ENCODE measurements at places on chromosomes 6 and 20. TPM values are rescaled to one million over a fixed set of nuclear protein-coding genes. Genes with fewer than 3 reads are reported as not detected.

DNA sequence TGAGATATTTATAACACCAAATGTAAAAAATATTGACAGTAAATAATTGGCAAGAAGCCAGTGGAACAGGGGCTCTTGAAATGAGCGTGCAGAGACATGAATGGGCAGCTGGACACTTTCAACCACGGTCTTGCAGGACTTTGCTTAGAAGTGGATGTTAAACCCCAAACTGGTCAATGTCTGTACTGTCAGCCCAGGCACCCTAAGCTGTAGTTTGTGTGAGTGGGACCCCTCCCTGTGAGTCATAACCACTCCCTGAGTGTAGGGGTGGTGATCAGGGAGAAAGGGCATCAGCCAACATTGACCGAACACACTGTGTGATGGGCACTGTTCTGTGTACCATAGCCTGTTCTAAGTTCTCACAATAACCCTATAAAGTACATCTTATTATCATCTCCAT lies 108.6 kb downstream of the FIG4 start:
- no peak for DNase-seq

DNA sequence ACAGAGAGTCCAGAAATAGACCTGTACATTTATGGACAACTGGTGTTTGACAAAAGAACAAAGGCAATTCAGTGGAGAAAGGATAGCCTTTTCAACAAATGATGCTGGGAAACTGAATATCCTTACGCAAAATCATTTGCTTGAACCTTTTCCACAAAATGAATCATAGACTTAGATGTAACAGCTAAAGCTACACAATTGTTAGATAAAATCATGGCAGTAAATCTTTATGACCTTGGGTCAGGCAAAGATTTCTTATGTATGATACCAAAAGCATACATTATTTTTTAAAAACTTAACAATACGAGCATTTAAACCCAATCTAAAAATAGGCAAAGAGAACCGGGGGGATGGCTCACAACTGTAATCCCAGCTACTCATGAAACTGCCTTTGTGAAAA lies 73.5 kb upstream of the DST start:
- DNase-seq: no peak

DNA sequence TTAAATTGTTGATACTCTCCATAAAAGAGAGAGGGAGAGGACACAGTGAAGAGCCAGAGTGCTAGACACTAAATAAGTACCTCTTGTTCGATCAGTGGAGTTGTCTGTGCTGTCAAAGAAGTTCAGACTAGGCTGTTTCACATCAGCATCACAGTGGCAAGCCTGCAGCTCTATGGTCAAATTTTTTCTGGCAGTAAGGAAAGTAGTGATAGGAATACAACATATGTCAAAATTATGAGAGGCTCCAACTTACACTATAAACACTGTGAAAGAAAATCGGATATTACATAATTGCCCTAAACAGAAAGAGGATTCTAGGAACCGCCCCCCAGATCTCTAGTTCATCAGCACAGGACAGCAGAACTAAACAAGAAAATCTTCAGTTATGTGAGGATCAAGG lies 23.1 kb downstream of the DNAH8 start:
- DNase-seq: no peak

GRCh38 chr20:32045999-32046398 lies 6.0 kb upstream of the HCK start:
- DNase-seq: no peak

GRCh38 chr6:21134356-21134755 lies 459.2 kb upstream of the SOX4 start:
- DNase-seq: no peak

DNA sequence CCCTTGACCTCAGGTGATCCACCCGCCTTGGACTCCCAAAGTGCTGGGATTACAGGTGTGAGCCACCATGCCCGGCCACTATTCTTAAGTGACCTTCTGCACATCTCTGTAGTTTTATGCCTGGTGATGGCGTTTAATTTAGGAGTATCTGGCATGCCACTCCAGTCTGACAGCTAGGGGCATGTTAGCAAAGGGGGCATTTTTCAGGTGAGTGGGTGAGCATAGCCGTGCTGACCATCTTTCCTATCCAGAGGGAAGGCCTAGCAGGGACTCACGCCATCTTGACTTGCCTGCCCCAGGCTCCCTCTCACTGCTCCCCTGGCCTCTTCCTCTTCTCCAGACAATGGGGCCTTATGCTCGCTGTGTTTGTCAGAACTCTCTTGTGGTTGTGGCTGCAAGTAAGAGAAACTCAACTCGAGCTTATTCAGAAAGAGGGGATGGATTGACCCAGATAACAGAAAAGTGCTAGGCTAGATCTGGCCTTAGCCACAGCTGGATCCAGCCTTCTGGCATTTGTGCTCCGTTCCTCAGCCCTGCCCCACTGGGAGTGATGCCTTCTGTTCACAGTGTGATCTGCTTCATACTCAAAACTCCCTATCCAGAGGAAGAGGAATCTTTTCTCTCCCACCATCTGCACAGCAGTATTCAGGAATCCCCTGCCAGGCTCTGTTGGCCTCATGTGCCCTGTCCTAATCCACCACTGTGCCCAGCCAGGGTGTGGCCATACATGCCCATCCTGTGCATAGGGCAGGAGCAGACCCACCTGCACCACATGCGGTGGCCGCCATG lies 174.5 kb upstream of the AKAP12 start:
- DNase-seq: no peak

- DNase-seq: no peak
These were observed 15.1 kb downstream of the MYBL2 start for GRCh38 chr20:43681991-43682410.

DNA sequence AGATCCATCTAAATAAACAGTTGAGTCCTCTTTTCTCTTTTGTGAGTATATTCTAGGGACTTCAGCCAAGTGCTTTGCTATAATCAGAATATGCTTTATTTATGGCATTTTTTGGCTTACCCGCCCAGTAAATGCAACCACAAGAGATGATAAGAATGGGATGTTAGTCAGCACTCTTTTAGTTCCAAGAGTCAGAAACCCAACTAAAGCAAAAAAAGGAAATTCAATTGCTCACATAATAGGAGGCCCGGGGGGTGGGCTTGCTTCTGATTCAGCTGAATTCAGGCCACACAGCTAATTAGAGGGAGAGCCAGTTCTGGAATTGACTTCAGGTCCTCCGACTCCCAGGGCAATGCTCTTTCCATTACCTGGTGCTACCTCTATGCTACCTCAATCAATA lies 250.6 kb downstream of the FARS2 start:
- no peak for DNase-seq

GRCh38 chr6:128882560-128882959 lies 378 bp upstream of the LAMA2 start:
- no peak for DNase-seq

DNA sequence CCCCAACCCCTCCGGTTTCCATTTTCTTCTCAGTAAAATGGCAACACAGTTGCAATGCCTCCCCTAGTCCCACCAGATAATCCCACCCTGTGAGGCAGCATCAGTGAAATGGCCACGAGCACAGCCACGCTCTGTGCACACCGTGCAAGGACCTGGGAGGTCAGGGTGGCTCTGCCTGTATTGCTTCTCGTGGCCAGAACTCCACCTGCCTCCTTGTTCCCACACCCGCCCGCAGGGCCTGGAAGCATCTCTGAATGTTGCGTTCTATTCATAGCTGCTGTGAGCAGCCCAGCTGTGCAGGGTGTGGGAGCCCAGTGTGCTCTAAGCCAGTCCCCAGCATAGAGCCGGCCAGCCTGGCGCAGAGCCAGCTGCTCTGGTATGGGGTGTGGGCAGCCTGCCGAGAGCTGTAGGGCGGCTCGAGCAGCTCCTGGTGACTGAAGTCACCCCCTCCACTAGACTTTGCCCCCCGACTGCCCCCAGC lies 161.1 kb downstream of the DLL1 start:
- DNase-seq: peak; percentile 89

DNA sequence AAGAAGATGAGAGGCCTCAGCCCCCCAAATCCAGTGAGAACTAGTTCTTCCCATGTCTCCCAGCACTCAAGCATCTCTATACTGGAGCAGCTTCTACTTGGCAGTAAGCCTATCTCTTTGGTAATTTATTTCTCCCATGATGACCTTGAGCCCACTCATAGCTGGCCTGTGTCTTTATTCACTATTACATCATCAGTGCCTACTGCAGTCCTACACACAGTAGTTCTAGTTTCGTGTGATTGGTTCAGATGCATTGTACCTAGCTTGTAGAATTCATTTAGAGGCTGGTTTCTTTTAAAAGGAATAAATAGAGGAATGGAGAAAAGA lies 255.6 kb upstream of the ZFP64 start:
- no peak for DNase-seq

DNA sequence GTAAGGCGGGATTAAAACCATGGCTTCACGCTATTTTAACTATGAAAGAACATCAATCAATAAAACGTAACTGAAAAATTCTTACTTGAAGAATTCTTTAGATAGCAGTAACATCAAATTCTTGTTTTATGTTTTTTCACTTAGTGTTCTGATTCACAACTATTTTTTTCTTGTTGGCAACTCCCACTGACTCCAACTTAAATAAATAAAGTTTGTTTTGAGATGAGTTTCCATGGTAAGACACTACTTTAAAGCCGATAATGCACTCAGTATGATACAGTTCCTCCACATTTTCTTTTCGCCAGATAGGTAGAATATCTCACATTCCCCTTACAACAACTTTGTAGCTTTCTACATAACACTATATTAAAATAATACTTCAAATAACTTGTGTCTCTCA lies 33.1 kb upstream of the CNKSR3 start:
- DNase-seq: no peak

GRCh38 chr6:30612213-30612612 lies 4.8 kb downstream of the PPP1R10 start:
- no peak for DNase-seq

DNA sequence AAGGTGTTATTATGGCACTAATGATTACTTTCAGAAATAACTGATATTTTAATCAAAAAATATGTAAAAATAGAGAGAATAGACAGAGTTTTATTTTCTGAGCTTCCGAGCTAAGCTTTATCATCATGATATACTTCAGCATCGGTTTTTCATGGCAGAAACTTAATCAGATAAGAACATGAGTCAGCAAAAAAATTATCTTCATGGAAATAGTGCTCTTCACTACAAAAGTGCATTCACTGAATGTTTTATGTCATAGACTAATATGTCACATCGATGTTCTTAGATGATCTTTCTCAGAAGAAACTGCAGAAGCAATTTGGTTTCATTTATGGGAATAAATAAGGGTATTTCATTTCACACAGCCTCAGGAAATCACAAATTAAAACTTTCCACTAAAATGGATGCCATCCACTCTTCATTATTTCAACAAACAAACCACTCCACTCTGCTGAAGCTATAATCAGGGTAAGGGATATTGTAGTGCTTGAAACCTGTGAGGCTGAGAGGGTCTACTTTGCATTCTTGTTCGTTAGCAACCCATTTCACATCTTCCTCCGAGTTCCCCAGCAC lies 10.2 kb upstream of the MAP3K7 start:
- DNase-seq: no peak

GRCh38 chr6:16991981-16992629 lies 109.7 kb upstream of the STMND1 start:
- DNase-seq: no peak

DNA sequence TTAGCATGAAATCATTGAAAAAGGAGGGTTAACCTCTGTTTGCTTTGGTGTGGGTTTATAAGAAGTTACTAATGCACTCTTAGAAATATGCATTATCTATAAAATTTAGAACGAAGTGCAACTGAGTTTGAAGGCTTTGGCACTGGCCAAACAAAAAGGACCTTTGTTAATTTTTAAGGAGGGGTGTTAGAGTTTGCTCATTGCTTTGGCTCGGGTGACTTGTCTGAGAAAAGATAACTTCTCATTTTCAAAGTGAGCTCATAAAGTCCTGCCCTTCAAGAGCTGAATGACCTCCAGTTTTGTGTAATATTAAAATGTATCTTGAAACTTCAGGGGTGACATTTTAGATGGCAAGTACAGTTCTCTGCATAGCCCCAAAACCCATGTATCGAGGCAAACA lies 25.9 kb downstream of the NEDD9 start:
- DNase-seq: no peak

Gene HACE1
- 4.5 TPM for total RNA-seq

Gene MAP7
- total RNA-seq: 0.32 TPM

Gene FKBP1C
- total RNA-seq: 0.38 TPM

Gene TTBK1
- not detected for total RNA-seq

Gene LAMA2
- 33.9 TPM for total RNA-seq

Gene PTPRT
- total RNA-seq: 0.04 TPM

Gene ELOVL4
- total RNA-seq: 0.06 TPM

Gene ARHGAP40
- total RNA-seq: not detected

Gene ADGB
- not detected for total RNA-seq

Measured in psoas muscle (tissue), 8 donors.